ENCODE measurements at places on chromosomes 3 and 15.

DNA sequence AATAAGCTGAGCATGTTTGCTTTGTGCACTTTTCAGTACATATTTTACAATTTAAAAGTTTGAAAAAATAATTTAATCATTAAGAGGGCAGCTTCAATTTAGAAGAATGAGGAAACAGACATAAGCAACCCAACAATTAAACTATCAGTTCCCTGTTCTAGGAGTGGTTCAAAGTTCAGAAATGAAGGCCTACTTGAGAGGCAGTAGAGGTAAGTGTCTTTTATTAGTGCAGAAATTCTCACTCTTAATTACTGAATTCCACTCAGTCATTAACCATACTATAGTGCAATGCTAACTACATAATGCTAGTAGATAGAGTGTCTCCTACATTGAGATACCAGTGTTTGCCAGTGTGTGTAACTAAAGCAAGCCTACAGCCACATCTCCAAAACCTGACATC lies 73.1 kb downstream of the TNIK start:
- DNase-seq = no peak

DNA sequence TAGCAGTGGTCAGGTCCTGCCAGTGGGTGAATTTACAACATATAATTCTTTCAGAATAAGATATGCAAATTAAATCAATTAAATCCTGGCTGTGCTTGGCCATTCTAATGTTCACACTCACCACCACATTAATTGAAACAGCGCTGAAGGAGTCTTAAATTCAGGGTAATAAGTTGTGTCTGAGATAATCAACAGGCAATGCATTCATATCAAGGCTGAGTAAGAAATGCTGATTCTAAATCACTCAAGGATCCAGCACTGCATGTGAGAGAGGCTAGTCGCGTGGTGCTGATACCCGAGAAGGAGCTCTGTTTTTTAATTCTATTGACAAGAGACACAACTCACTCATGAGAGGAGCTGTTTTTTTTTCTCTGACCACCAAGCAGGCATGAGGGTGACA lies 588.8 kb upstream of the ADAMTS9 start:
- DNase-seq = no peak

DNA sequence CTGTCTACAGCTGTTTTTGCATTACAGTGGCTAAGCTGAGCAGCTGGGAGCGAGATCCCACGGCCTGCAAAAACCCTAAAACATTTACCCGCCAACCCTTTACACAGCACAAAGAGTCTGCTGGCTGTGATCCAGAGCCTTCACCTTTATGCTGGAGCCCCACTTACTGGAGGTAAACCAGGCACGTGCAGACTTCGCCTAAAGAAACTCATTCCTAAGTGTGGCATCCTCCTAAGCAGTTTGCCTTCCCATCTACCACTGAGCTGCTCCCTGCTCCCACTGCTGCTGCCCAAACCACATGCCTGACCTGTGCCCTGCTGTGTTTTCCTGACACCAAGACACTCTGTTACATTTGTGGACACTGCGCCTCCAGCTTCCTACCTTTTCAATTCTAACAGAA lies 53.0 kb downstream of the CHSY1 start:
- DNase-seq = no peak

DNA sequence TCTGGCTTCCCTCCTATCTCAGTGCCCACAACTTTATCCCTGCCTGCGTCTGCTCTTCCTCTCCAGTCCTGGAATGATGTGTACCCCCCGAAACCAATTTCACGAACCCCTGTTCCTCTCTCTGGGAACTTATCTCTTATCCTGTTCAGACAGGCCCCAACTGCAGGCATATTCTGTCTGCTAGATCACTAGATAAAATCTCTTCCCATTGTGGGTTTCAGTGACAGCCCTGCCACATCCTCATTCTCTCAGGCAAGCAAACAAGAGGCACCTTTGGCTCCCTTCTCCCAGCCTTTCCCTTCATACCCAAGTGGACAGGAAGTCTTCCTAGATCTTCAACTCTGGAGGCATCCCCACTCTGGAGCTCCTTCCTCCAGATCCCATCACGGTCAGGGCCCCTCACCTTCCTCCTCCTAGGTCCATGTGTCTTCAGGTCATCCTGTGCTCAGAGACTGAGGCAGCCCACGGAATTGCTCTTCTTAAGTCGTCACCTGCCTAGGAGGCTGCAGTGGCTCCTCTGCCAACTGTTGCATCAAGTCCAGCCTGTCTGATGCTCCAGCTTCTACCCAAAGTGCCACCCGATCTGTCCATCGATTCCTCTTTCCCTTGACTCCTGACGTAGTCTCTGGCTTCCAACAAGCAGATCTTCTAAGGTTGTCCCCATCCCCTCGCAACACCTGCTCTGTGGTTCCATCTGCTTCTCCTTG lies 190.8 kb downstream of the SLCO3A1 start:
- DNase-seq = no peak

All from hepatic stellate cell (primary cell).